Stimulated activated CD4-positive, alpha-beta T cell treated with anti-CD3 and anti-CD28 coated beads, TNF-alpha, amount 100 ng/mL, for 4 hours (primary cell): ENCODE measurements at places on chromosomes 5 and 9.
A peak's percentile ranks its signal among the peaks of the same experiment; 100 is the strongest.

DNA sequence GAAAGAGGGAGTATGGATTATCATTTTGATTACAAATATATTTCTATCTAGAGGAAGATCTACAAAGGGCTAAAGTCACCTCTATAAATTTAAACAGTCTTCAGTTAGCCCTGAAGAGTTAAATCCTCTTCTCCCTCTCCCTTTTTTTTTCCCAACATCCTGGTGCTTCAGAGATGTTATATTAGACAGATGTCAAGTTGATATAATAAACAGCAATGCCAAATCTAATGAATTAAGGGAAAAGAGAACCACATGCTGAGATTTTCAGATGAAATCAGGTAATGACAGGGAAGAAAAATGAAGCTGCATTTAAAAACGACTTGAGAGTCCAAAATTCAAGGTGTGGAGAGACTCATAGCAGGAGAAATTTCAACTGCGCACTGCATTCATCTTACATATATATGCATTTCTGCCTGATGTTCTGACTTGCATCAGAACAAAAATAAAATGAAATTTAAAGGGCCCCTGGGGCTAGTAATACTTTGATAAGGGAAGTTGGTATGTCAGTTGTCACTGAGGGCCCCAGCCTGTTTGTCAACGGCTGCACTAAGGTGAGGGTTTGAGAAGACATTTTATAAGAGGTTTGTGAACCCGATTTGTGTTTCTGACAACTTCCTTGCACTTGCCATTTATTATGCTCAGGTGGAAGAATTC is 338.9 kb upstream of the PANK3 start:
- DNase-seq: no peak

- DNase-seq: no peak
These were observed 35.6 kb downstream of the PTCD2 start for GRCh38 chr5:72355706-72356299.

DNA sequence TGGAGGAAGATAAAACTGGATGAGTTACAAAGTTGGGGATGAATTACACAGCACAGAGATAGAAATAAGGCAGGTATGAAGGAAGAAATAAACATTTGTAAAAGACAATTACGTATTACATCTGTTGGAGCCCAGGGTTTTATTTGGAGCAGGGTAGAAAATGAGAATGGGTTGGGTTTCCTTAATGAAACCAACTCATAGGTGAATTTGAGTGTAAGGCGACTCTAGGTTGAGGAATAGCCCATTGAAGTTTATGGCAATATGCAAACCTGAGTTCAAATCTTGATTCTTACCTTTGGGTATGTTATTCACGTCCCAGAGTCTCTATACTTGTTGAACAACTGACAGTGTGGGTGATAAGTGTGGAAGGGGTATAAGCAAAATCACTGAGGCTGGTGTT is 422.3 kb upstream of the WWC1 start:
- no peak for DNase-seq

GRCh38 chr9:137126786-137127185 is 12.2 kb upstream of the GRIN1 start:
- no peak for DNase-seq

DNA sequence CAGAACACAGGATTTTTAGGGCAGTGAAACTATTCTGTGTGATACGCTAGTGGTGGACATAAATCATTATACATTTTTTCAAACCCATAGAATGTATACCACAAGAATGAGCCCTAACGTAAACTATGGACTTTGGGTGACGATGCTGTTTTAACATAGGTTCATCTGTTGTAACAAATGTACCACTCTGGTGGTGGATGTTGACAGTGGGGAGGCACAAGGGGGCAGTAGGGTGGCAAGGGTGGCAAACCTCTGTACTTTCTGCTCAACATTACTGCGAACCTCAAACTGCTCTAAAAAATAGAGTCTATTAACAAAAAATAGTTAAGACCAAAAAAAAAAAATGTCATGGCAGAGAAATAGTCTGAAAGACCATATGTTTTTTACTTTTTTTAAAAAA is 9.1 kb upstream of the MVB12B start:
- no peak for DNase-seq

GRCh38 chr5:80686757-80687156 is 32.0 kb upstream of the DHFR start:
- no peak for DNase-seq

DNA sequence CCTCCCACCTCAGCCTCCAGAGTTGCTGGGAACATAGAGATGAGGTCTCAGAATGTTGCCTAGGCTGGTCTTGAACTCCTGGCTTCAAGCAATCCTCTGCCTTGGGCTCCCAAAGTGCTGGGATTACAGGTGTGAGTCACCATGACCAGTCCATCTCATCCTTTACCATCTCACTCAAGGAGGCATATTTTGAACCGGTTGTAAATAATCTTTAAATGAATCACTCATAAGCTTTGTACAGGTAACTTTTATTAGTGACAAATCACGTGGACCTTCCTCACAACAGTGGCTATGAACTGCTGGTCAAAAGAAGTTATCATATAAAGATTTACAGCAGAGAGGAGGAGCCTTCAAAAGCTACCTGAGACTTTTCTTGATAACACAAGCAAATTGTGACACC is 70.7 kb downstream of the RFK start:
- no peak for DNase-seq

GRCh38 chr9:134136118-134136995 is 475 bp downstream of the WDR5 start:
- peak; percentile 17 for DNase-seq

DNA sequence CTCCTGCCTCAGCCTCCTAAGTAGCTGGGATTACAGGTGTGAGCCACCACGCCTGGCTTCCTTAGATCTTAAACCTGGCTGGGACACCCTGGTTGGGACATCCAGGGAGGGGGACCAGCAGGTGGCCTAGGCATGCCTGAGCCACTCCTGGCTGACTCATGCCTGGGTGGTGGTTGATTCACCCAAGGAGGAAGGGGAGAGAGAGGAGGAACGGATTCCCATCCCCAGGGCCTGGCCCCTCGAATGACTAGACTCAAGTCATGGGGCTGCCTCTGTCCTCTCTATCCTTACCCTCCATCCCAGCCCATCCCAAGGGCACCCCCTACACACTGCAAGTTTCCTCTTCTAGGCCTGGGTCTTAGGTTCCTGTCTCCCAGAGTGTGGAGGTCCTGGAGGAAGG is 12.7 kb downstream of the EEIG1 start:
- DNase-seq: peak; percentile 40

DNA sequence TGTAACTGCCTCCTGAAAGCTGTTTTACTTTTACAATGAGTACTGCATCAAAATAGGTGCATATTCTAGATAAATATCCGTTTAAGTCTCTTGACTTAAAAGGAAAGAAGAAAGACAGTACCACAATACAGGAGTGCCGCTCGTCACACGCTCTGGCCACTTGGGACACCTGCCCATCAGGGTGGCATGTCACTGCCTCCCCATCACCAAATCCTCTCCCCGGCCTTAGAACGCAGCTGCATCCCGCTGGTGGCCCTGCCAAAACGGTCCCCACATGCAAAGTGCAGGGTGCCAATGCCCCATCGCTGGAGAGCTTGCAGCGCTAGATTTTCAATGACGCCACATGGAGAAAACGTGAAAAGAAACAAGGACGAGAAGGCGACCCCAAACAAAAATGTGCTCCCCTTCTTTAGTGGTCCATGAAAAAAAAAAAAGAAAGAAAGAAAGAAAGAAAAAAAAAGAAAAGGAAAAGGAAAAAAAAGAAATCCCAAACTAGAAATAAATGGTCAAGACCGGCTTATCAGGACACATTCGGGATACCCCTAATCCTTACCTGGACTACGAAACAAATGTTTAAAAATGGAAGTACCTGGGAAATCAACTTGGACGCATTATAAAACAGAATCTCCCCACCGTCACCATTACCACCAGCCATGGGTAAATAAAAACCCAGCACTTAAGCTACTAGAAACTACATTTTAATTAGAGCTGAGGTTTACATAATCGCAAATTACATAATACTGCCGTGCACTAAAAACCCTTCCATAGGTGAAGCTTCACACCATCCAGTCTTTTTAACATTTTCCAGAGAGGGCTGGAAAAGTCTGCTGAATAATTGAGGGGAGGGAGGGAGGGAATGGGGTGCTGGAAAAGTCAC is 1.0 kb downstream of the ANKH start:
- DNase-seq: peak; percentile 39

- DNase-seq: no peak
These were observed 388.8 kb downstream of the CDK5RAP2 start for GRCh38 chr9:120191141-120191540.

DNA sequence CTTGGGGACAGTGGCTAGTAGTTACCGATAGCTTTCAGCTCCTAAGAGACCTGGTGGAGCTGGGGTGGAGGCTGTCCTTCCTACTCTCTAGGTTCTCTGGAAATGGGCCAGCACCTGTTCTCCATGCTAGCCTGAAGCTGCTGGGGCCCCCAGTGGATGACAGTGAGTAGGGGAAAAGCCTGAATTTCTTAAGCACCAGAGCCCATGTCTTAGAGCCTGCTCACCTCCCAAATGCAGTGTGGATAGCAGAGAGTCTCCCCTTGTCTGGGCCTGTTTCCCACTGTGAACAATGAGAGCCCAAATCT is 105.8 kb downstream of the DAB2IP start:
- DNase-seq: no peak

GRCh38 chr5:66247176-66247960 is 103.3 kb downstream of the SREK1 start:
- no peak for DNase-seq

DNA sequence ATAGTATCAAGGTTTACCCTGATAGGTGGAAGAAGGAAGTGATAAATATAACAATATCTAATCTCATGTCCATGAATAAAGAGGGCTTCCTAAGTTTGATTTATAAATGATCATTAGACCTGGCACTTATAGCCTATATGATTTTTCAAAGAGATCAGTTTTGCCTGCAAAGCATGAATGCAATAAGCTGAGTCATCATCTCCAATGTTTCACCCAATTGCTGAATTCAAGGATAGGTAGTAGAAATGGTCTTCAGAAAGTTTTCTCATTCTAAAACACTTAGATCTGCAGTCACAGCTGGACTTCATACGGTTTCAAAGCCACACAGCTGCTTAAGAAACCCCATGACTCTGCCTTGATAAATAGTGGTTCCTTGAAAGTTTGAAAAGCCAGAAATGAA is 1722.8 kb downstream of the MAT2B start:
- no peak for DNase-seq

- DNase-seq: no peak
These were observed 132.8 kb downstream of the MUSK start for GRCh38 chr9:110801426-110801825.

DNA sequence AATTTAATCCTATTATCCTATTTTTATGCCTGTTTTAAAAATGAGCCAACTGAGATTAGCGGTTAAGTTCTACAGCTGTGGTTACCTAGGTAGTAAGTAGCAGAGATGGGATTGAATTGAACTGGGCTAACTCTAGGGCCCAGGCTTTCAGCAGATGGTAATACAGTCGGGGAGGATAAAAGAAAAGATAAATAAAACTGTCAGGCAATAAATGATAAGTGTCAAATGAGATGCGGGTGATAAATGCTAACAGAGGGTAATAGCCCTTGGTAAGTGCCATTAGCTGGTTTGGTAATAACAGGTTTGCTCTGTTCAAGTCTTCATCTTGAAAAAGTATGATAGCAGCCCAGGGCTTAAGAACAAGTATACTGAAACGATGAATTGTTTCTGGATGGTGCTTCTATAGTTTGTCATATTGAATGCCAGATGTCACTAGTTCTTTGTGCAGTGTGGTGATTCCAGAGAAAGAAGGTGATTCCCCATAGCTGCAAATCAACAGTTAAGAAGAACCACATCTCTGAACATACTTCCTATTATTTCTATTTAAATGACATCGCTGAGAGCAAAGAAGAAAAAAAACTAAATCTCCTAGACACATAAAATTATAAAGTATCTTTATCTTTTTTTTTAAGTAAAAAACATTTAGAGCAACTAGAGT is 360.8 kb upstream of the PANK3 start:
- no peak for DNase-seq

DNA sequence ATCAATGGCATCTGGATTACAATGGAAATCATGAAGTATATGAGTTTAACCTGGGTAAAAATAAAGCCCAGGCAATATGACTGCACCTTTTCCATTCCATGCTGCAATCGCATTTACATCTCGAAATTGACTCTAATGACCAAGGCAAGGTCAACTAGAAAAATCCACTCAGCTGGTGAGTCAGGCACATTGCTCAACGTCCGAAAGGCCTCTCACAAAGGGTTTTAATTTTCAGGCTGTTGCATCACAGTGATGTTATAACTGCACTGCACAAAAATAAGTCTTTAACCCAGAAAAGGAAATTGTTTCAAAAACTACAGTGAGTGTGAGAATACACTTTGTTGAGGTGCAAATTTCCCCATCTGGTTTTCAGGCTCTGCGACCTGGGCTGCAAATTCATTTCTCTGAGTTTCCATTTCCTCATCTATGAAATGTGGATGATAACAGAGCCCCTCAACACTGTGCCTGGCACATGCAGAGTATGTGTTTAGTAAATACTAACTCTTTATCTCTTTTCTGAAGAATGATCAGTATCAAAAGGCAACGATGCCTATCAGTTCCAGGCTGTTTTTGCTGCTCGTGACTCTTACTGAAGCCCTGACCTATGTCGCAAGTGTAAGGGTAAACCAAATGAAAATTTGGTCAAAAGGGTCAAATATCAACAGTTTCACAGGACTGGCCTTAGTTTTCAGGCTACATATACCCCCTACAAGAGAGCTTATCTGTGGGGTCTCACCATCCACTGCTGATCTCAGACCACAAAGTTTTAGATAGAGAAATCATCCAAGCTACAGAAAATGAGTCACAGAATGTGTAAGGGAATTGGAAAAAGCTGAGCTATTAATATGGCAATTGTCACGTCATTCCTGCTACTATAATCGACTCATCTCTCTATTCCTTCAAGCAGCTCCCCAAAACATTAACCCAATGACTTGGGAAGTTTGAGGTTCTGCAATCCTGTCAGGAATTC is 4.1 kb downstream of the NFIL3 start:
- no peak for DNase-seq

GRCh38 chr9:76576344-76576743 is 117.4 kb downstream of the GCNT1 start:
- no peak for DNase-seq

DNA sequence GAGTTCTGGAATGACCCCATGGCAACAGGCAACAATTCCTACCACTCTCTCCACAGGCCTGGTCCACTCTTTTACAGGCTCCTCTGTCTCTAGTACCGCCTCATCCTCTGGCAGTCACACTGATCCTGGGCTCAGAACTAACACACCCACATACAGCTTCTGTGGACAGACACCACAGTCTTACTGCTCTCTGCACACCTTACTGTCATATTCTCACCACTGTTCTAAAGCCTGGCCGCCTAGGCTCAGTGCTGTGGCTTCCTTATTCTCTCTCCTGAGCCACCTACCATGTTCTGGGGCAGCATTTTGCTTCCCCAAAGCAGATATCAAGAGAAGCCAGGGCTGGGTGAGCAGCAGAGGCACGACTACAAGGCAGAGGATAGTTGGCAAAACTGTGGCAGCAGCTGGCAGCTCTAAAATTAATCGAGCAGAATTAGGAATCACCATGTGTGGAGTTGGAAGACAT is 14.8 kb downstream of the REEP5 start:
- no peak for DNase-seq

DNA sequence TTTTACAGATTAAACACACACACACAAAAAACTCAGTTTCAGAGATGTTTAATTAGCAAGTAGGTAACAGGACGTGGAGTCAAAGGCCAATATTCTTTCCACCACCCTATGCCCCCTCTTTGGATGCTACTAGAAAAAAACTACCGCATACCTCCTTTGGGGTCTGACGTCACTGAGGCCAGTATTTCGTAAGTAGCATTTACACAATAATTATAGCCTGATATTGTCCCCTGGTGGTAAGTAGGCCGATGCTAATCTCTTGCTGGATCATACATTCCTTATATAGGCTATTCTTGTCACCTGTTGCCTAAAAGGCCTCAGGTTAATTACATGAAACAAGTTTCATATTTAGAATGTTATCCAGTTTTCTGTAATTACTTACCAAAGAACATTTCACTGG is 21.0 kb upstream of the SMARCA2 start:
- no peak for DNase-seq
